Activated naive CD8-positive, alpha-beta T cell treated with anti-CD3 and anti-CD28 coated beads, Interleukin-2, amount 50 U/mL, for 16 hours (primary cell): ENCODE measurements at places on chromosomes 1 and 21.

- no peak for DNase-seq
Measured at GRCh38 chr1:169853341-169853740, 40.4 kb downstream of the SCYL3 start.

- DNase-seq: no peak
Measured at GRCh38 chr1:34330061-34330460, 153.4 kb downstream of the C1orf94 start.

DNA sequence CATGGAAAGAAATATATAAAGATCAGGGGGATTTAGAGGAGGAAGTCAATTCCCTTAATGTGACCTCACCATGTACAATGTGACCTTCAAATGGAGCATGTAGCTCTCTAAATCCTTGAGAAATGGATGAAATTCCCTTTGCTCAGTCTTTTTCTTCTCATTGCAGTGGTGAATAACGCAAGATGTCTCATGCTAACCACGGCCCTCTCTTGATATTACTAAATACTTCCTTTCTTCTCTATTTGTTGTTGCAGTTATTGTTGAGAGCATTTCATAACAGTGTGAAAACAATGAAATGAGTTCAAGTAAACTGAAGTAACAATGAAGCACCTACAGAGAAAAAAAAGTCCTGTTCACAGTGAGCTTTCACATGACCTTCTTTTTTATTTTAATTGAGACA lies 55.6 kb downstream of the ZNF281 start:
- DNase-seq: no peak

- no peak for DNase-seq
Measured at GRCh38 chr21:42223826-42224575, 5.1 kb downstream of the ABCG1 start.

DNA sequence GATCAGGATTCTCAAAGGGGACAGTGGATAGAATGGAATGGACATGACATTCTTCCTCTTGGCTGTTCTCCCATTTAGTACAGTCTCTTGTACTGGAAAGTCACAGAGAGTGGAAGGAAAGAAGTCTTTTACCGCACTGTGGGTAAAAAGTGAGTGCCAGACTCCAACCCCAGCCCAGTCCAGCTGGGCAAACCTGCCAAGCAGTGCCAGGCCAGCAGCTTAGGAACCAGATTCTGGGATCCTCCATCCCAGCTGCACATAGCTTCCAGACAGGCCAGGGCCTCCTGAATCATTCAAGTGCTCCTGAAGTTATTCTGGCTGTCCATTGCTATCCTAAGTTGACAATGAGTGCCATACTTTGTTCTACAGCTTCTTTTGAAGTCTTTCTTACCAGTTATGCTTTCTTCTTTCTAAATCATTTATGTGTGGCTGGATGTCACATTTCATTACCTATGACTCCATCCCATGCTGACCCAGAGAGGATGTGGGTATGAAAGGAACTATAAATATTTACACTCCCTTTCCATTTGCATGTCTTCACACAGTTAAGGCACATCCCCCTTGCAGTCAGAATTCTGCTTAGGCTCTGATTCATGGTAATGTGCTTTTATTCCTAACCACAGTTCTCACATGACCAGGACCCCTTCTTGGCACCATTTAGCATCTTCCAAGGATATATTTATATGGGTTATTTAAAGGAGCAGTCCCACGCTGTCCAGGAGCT lies 88.9 kb downstream of the AK5 start:
- DNase-seq: no peak

- DNase-seq: no peak
Measured at GRCh38 chr1:208042041-208042615, 131.2 kb upstream of the CD34 start.
